Ureter (tissue), 1 donor: ENCODE measurements at places on chromosomes 3 and 15. TPM values are rescaled to one million over a fixed set of nuclear protein-coding genes. Genes with fewer than 3 reads are reported as not detected.

The UACA gene
- total RNA-seq: 61.8 TPM

The AGBL1 gene
- not detected for total RNA-seq

The WDR76 gene
- 4.1 TPM for total RNA-seq

The SERINC4 gene
- 0.34 TPM for total RNA-seq

The TEX55 gene
- total RNA-seq: not detected

The RPUSD2 gene
- total RNA-seq: 8.4 TPM

The EIF4E3 gene
- total RNA-seq: 33.2 TPM

The FHIT gene
- 26.0 TPM for total RNA-seq

GRCh38 chr3:176870451-176870850 lies 326.8 kb downstream of the TBL1XR1 start:
- DNase-seq: no peak

DNA sequence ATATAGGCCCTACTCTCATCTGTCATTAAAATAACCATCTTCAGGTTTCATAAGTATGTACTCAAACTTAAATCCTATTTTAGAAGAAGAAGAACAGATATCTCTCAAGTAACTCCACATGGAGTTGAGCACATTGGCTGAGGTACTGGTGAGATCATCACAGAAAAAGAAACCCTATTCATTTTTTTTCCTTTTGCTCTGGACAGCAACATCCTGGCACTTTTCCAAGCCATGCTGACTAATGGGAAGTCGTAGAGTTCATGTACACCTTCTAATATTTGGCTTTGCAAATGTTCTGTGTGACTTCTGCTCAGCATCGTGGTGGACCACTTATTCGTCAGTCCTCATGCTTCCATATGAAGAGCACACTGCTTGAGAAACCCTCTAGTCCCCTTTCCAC lies 336.0 kb upstream of the KCNH8 start:
- DNase-seq: no peak

GRCh38 chr15:40932649-40933516 lies 3.7 kb downstream of the DLL4 start:
- DNase-seq: no peak

DNA sequence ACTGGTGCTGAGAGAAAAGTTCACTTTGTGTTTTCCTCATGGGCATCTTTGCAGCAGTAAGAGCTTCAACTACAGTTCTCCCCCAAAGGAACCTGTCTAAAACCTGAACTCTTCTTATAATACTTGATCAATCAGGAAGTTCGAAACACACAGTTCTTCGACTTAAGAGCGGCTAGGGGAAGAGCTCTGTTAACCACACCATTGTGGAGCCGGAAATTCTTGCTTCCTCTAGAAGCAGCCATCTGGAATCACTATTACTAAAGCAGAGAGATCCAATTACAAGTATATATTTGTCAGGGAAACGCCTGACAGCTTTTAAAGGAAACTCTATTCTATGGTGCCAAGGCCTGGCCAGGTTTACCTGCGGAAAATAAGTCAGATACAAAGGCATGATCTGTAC lies 337.3 kb upstream of the CBLB start:
- no peak for DNase-seq

DNA sequence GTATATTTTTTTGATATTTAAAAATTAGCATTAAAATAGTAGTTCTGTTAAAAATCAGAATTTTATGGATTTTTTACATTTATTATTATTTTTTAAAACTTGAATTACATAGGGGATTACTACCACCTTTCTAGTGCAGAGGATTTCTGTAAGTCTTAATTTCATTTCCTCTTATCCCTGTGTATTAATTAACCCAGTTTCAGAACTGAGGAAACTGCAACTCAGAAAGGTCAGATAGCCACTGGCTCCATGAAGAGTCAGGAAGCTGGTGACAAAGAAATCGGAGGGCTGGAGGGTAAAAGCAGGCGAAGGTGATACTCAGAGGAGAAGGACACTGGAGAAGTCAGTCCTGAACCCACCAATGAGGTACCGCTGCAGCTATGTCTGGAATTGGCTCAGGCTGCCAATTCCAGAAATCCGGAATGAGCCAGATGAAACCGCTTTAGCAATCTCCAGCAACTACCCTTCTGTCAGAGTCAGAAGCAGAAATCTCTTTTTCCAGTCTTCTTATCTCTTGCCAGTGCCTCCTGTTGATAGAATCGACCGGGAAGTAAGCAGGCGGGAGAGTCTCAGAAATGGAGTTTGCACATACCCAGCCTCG lies 308.5 kb downstream of the SV2B start:
- DNase-seq: no peak

- DNase-seq: no peak
Observed at GRCh38 chr15:89777073-89777751, 1.1 kb downstream of the MESP2 start.

GRCh38 chr3:126907557-126907956 lies 75.4 kb upstream of the PLXNA1 start:
- DNase-seq: no peak

DNA sequence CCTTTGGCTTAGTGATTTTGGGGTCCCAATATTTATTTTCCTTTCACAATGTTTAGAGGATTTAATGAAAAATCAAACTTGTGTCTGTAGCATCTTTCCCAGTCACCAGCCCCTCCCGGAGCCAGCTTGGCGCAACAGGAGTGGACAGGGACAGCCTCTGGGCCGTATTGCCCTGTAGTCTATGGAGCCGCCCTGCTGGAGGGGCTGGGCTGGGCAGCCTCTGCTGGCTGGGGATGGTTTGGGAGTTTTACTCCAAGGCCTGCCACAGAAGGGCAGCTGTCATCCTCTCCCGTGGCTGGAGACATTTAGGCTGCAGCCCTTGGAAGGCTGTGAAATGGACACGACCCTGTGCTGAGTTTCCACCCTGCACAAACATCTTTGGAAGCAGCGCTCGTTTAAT lies 89.4 kb upstream of the RGMA start:
- no peak for DNase-seq
